ENCODE measurements at places on chromosomes 2 and 18. TPM values are rescaled to one million over a fixed set of nuclear protein-coding genes. Genes with fewer than 3 reads are reported as not detected.

KCNF1 gene
- 29.8 TPM for total RNA-seq

GALNT3 gene
- total RNA-seq = not detected

CPS1 gene
- 16.3 TPM for total RNA-seq

ANKRD29 gene
- total RNA-seq = 13.8 TPM

CEP192 gene
- total RNA-seq = 7.7 TPM

PLGLB1 gene
- total RNA-seq = 0.44 TPM

QPCT gene
- total RNA-seq = 20.8 TPM

CAPN14 gene
- total RNA-seq = 0.04 TPM

RAMP1 gene
- total RNA-seq = not detected

TCF23 gene
- not detected for total RNA-seq

TIMM21 gene
- total RNA-seq = 58.3 TPM

GLI2 gene
- total RNA-seq = 16.8 TPM

HOXD3 gene
- 0.11 TPM for total RNA-seq

OR6B2 gene
- total RNA-seq = not detected

FAHD2B gene
- total RNA-seq = 12.2 TPM

ITGB6 gene
- 0.87 TPM for total RNA-seq

ZC3H6 gene
- total RNA-seq = 0.42 TPM

FLACC1 gene
- total RNA-seq = 0.14 TPM

SLC4A5 gene
- 0.29 TPM for total RNA-seq

SLC5A7 gene
- not detected for total RNA-seq

NDC80 gene
- 10.9 TPM for total RNA-seq

IL36RN gene
- total RNA-seq = 0.02 TPM

FBXO48 gene
- total RNA-seq = 0.56 TPM

SLC9A2 gene
- total RNA-seq = 2.9 TPM

COL6A3 gene
- 0.24 TPM for total RNA-seq

MSTN gene
- total RNA-seq = not detected

ALPI gene
- not detected for total RNA-seq

ACTR2 gene
- 136 TPM for total RNA-seq

CASP10 gene
- total RNA-seq = 2.4 TPM

TUBA4B gene
- total RNA-seq = 0.10 TPM

TDRD15 gene
- total RNA-seq = not detected

CYP1B1 gene
- total RNA-seq = 4.5 TPM

SERPINB13 gene
- not detected for total RNA-seq

NOL4 gene
- not detected for total RNA-seq

PARD6G gene
- 3.4 TPM for total RNA-seq

MYO7B gene
- total RNA-seq = 0.14 TPM

REEP1 gene
- total RNA-seq = 1.1 TPM

MFSD2B gene
- total RNA-seq = 0.42 TPM

Data from A549 treated with AZD2906 at 1 μM for 4 hours (cell line).